H4 (cell line): ENCODE measurements at places on chromosomes 1 and 21. TPM values are rescaled to one million over a fixed set of nuclear protein-coding genes. Genes with fewer than 3 reads are reported as not detected.

The OR2AK2 gene
- not detected in 2 replicates for total RNA-seq

The NPHS2 gene
- total RNA-seq, result not detected in 2 replicates

The WLS gene
- total RNA-seq, result 139 and 151 TPM in 2 replicates

The NHLH1 gene
- 0.04 TPM in 1 of 2 replicates, not detected in the other for total RNA-seq

The SLC35A3 gene
- 15.1 and 28.5 TPM in 2 replicates for total RNA-seq

The NUDC gene
- total RNA-seq, result 44.2 and 55.1 TPM in 2 replicates

GRCh38 chr21:36502365-36502764 is 22.4 kb upstream of the CLDN14 start:
- DNase-seq, result no peak

DNA sequence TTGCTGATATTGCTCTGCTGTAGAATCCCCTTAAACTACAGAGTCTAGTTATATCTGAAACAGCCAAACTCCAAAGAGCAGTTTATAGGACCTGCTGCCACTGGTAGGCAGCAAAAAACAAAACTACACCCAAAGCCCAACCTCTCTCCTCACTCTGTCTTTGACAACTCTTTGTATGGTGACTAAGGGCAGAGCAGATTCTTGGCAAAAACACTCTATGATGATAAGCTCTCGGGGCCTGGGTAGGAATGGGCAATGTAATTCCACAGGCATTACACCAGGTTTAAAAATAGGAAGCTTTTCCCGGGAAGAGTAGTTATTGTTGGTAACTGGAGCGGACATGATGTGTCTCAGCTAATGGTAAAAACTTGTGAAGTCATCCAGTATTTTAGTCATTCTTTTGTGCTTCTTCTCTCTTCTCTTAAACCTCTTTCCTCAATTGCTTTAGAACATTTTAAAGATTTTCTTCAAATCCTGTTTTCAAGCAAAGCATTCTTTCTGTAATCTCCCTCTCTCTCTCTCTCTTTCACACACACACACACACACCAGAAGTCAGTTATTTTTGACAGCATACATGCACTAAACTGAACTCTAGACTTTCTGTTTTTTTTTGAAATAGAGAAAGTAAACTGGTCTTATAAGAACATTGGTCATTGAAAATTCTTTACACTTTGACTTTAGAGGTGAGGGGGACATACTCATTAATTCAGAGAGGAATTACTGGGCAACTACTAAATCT is 193.5 kb downstream of the PAPPA2 start:
- DNase-seq, result peak; percentile 57

DNA sequence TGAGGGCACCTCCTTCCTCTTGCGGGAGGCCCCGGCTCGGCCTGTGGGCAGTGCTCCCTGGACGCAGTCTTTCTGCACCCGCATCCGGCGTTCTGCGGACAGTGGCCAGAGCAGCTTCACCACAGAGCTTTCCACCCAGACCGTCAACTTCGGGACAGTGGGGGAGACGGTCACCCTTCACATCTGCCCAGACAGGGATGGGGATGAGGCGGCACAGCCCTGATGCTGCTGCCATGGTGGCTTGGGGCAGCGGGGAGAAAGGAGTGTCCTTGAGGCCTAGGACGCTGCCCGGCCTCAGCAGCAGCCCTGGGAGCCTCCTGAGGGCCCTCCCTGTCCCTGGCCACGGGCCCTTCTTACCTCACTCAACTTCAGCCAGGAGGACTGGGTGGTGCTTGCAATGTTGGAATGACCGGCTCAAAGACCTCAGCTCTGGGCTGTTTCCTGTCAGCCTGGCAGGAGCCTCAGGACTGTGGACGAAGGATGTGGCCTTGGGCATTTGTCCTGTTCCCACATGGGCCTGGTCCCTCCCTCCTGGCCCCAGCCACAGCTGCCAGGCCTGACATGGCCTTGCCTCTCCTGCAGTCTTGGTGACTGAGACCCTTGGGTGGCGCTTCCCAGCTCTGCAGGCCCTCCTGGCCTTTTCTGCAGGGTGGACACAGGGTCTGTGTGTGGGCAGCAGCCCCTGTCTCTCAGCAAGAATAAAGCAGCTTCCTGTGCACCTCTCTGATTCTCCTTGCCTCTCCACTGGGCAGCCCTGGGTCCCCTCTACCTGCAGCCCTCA is 45.9 kb downstream of the TRIM11 start:
- no peak for DNase-seq

GRCh38 chr1:235933766-235934116 is 67.0 kb upstream of the LYST start:
- DNase-seq, result no peak

DNA sequence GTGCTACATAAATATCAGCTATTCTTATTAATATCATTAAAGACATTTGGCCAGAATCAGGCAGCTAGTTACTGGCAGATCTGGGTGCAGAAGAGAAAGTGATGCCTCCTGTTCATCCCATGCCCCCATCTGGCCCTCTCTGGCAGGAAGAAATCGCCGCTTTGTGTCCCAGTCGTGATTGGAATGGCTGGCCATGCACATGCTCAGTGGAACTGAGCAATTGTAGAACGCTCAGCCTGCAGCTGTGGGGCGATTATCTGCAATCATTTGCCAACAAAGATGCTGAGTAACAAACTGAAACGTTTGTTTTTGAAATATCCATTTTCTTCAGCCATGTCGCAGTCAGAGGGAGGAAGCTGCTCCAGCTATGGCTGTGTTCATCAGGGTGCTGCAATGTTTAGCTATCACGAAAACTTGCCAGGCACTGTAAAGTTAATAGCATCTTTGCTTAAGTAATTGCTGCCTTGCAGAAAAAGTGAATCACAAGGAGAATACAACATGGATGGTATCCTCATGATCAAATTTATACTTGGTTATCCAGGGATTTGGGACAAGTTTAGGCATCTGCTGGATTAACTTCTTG is 36.5 kb downstream of the NGF start:
- DNase-seq, result no peak

- DNase-seq, result no peak
Measured at GRCh38 chr1:163820766-163821165, 499.0 kb downstream of the NUF2 start.

DNA sequence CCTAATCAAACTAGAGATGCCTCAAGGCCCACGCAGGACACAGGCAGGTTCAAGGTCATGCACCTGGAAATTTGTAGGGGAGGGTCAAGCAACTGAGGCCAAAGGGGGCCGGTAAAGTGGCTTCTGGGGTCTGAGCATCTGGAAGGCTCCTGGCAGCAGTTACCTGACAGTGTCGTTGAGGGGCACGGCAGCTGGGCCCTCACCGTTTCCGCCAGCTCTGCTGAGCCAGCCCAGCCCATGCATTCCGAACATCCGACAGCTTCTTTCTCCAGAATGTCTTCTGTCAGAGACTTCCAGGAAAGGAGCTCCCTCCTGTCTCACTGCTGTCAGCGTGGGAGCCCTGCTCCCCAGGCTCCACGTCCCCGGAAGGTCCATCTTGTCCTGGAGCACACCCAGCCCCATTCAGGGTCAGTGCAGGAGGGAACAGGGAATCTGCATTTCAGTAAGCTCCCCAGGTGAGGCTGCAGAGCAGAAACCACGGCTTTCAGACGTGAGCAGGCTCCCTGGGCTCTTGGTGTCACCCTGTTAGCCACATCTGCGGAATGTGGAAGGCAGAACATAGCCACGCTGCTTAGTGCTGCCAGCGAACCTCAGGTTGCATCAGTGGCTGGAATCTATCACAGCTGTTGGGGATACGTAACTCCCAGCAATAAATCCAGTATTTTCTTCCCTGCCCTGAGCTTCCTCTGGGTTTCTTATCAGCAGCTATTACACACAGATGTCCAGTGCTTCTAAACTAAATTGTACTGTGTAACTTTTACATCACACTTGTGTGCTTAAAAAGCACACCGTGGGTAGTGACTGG is 36.3 kb upstream of the FAM3B start:
- DNase-seq, result no peak

- peak; percentile 4 for DNase-seq
Measured at GRCh38 chr1:117092594-117092993, 29.0 kb downstream of the TRIM45 start.

GRCh38 chr1:100539836-100540536 is 2.0 kb downstream of the GPR88 start:
- no peak for DNase-seq

- no peak for DNase-seq
Measured at GRCh38 chr1:98268316-98268715, 347.5 kb upstream of the DPYD start.

DNA sequence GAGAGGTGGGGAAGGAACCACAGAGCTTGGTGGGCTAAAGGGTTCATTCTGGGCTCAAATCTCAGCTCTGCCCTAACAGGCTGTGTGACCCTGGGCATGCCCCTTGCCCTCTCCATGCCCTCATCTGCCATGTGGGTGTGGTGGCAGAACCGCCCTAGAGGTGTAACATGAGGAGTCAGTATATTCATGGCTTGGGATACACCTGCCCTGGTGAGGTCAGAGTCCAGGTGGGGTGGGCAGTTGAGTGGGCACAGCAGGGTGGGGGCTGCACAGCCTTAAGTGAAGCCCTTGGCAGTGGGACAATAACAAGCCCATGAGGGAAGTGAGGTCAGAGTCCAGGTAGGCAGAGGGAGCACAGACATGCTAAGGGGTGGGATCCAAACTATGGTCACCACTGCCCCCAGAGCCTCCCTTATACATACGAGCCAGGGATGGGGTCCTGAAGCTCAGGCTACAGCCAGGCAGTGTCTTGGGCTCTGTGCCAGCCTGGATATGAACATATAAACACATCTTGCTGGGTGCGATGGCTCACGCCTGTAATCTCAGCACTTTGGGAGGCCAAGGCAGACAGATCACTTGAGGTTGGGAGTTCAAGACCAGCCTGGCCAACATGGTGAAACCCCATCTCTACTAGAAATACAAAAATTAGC is 59.0 kb upstream of the EFHD2 start:
- no peak for DNase-seq

DNA sequence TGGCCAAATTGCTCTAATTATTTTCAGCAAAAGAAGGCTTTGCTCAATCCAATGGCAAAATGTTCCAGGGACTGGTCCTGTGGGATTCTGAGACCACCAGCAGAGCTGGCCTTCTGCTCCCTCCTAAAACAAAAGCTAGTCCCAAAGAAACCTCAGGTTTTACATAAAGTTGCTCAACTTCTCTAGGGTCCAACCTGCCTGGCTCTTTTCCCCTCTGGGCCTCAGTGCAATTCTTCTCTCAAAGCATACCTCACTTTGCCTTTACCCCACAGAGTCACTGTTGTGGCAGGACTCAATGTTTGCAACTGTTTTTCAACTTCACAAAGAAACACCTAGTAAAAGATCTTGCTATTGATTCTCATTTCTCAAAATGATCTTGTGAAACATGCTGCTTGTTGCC is 39.8 kb downstream of the TBX15 start:
- DNase-seq, result no peak

DNA sequence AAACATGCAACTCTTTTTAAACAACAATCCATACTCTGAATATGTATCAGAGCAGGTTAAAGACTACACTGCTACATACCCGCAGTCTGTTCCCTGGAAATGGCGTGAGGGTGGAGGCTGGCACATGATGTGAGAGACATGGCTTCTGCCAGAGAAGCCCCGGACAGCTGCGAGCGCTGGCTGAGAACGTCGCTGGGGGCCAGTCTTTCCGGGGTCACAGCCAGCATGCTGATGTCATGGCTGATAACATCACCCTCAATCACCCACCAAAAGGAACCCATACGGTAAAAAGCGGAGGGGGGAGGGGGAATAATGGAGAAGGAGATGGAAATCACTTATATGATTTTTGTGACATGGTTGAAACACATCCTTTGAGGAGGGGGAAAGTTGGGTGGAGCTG is 29.1 kb downstream of the C1orf198 start:
- no peak for DNase-seq

DNA sequence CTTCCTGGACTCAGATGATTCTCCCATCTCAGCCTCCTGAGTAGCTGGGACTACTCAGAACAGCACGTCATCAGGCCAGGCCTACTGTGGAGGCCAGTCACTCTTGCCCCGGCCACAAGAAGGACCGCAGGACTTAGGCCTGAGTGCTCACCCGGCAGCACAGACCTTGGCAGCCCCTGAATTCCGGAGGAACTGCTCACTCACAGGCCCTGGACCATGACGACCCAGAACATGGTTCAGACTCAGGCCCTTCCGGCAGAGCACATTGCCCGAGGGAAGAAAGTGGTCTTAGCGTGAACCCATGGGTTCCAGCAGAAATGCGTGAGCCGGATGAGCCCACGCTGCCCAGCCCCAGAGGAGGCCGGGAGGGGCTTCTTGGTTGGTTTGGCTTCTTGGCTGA is 177.3 kb upstream of the TMEM51 start:
- no peak for DNase-seq

- DNase-seq, result peak; percentile 98
Measured at GRCh38 chr21:21200103-21200938, 202.1 kb downstream of the NCAM2 start.

DNA sequence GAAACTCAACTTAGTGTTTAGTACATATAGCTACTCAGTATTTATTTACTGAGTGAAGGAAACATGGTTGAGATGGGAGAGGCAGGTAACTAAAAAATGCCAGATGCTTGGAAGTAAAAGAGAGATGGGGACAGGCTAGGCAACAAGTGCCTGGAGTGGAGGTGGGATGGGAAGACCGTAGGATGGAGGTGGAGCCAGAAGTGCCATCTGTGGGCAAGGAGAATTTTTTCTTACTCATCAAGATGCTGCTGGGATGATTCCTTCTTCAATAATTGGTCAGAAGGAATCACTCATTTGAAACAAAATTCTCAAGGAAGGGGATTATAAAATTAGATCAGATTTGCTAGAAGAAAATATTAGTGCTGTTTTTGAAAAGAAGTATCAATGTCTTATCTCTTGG is 72.9 kb downstream of the IFI44 start:
- DNase-seq, result no peak

- DNase-seq, result peak; percentile 58
Measured at GRCh38 chr1:226723657-226724532, 15.2 kb downstream of the ITPKB start.

GRCh38 chr1:53249706-53250105 is 11.4 kb upstream of the MAGOH start:
- no peak for DNase-seq

DNA sequence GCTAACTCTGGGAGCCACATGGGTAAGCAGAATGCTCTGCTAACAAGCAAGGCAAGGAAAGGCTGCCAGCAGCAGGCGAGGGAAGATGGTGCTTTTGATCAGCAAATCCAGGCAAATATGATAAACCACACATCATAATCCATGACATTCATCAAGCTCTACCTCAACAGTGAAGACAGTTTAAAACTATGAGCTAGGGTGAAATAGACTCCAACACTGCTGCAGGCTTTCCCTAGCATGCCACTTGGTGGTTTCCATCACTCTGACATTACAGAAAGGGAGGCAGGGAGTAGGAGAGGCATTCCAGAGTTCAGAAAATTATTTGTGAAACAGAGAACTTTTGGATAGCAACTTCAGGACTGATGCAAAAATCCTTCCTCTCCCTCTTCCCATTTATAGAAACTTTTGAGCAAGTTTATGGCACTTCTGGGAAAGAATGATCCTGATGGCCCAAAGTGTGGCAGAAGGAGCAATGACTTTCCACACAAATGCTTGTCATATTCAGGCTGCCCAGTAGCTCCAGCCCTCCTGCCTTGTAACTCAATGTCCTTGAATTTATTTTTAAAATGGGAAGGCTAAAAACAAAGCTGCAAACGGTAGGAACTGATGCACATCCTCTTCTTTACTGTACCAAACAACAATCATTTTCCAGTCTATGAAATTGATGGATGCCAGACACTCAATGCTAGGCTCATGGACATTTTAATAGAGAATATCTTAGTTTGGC is 70.8 kb downstream of the SMYD2 start:
- no peak for DNase-seq
